ENCODE measurements at places on chromosomes 7 and 10. TPM values are rescaled to one million over a fixed set of nuclear protein-coding genes. Genes with fewer than 3 reads are reported as not detected.
A peak's percentile ranks its signal among the peaks of the same experiment; 100 is the strongest.

- no peaks in the 10 kb centered on the region for H3K36me3 ChIP-seq
- no peak for DNase-seq
- H3K27ac ChIP-seq = peak overlapping the region; percentile 6
Observed at GRCh38 chr10:101691081-101691480, 3.9 kb downstream of the FBXW4 start.

Gene TCERG1L
- not detected for total RNA-seq

GRCh38 chr10:61439058-61439609, 14.0 kb downstream of the TMEM26 start:
- no peaks in the 10 kb centered on the region for H3K36me3 ChIP-seq
- H3K4me1 ChIP-seq = peaks cover 14% of the 10 kb centered on the region
- DNase-seq = no peak

GRCh38 chr10:72034040-72034499, 54.3 kb downstream of the SPOCK2 start:
- H3K27me3 ChIP-seq = no peaks in the 10 kb centered on the region
- no peaks in the 10 kb centered on the region for H3K4me1 ChIP-seq
- no peak for DNase-seq
- no peak overlapping the region for H3K4me3 ChIP-seq
- H3K36me3 ChIP-seq = no peaks in the 10 kb centered on the region

DNA sequence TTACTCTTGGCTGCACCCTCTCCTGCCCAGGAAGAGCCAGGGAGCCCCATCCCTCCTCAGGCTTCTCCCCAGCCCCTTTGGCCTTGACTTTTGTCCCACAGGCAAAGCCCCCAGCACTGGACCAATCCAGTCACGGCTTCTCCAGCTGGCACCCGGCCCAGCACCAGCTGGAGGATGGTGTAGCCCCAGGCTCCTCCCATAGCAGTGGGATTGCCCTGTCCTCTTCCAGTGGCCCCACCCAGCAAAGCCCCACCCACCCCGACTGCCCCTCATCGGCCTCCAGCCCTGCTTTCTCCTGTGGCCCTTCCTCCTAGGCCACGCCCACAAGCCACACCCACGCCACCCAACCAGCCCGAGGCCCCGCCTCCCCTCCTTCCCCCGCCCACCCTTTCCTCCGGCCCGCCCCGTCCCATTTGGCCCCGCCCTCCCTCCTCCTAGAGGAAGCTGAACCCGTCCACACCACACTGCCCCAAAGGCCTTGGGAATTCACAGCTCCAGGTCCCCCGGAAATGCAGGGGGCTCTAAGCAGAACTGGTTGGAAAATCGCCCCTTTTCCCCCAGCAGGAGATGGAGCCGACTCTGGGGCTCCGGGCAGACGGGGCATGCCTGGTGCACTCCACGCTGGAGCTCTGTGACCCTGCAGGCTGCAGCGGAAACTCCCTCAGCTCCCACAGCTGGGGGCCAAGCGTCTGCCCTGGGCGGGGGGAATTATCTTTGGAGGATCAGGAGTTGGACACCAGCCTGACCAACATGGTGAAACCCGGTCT, 25.2 kb downstream of the GET4 start:
- no peak overlapping the region for H3K4me3 ChIP-seq
- DNase-seq = peak; percentile 90
- H3K27ac ChIP-seq = no peak overlapping the region

DNA sequence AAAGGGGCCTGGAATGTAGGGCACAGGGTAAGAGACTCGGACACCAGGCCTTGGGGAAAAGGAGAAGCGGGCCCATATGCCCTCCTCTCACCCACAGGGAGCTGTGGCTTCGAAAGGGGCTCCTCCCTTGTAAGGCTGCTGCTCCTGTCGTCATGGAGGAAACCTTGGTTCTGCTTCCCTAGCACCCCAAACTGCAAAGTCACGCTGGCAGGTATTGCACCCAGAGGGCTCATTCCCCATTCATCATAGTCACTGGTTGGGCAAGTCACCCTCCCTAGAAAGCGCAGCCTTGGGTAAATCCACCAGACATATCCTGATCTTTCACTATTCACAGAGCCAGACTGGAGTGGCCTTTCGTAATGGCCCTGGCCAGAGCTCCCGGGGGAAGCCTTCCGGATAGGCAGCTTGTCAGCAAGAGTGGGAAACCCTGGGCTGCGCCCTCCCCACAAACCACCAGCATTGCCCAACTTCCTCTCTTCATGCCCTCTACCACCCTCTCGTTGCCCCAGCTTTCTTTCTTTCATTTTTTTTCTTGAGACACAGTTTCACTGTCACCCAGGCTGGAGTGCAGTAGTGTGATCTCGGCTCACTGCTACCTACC, 121.0 kb downstream of the HIP1 start:
- DNase-seq = peak; percentile 94
- no peaks in the 10 kb centered on the region for H3K36me3 ChIP-seq
- H3K4me1 ChIP-seq = peaks cover 29% of the 10 kb centered on the region
- no peaks in the 10 kb centered on the region for H3K27me3 ChIP-seq
- peak overlapping the region; percentile 80 for H3K27ac ChIP-seq

GRCh38 chr10:131896403-131896802, 4.4 kb upstream of the PPP2R2D start:
- H3K4me1 ChIP-seq = peaks cover 5% of the 10 kb centered on the region
- H3K36me3 ChIP-seq = no peaks in the 10 kb centered on the region
- DNase-seq = no peak
- no peak overlapping the region for H3K4me3 ChIP-seq
- peaks cover 13% of the 10 kb centered on the region for H3K27me3 ChIP-seq

GRCh38 chr10:44261710-44262455, 123.0 kb downstream of the CXCL12 start:
- no peaks in the 10 kb centered on the region for H3K27me3 ChIP-seq
- no peak for DNase-seq
- no peak overlapping the region for H3K27ac ChIP-seq
- no peak overlapping the region for H3K4me3 ChIP-seq
- no peaks in the 10 kb centered on the region for H3K36me3 ChIP-seq

DNA sequence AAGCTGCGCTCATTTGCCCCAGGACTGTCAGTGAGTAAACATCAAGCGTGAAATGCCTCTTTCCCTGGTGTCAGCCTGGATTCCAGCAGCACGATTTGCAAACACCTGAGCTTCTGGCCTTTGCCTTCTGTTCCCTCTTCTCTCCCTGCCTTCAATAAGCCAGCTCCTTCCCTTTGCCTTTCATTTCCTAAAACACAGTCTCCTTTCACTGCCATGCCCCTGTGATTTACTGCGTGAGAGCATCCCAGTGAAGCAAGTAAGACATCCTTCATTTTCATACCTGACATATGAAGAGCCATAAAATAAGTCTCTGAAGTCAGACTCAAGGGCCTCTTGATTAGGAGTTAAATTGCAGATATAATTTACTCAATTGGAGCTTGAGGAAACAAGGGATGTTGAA, 681.8 kb downstream of the TYW1 start:
- no peaks in the 10 kb centered on the region for H3K36me3 ChIP-seq
- no peak for DNase-seq
- no peaks in the 10 kb centered on the region for H3K27me3 ChIP-seq
- no peak overlapping the region for H3K27ac ChIP-seq
- H3K4me3 ChIP-seq = no peak overlapping the region

Gene BICC1
- 9.2 TPM for total RNA-seq

- DNase-seq = no peak
- no peaks in the 10 kb centered on the region for H3K36me3 ChIP-seq
- H3K4me3 ChIP-seq = no peak overlapping the region
- H3K27me3 ChIP-seq = no peaks in the 10 kb centered on the region
- peaks cover 29% of the 10 kb centered on the region for H3K4me1 ChIP-seq
Observed at GRCh38 chr10:95793401-95794045, 37.6 kb downstream of the ENTPD1 start.

Gene ENTPD1
- total RNA-seq = 64.6 TPM

Gene TNKS2
- 40.5 TPM for total RNA-seq

DNA sequence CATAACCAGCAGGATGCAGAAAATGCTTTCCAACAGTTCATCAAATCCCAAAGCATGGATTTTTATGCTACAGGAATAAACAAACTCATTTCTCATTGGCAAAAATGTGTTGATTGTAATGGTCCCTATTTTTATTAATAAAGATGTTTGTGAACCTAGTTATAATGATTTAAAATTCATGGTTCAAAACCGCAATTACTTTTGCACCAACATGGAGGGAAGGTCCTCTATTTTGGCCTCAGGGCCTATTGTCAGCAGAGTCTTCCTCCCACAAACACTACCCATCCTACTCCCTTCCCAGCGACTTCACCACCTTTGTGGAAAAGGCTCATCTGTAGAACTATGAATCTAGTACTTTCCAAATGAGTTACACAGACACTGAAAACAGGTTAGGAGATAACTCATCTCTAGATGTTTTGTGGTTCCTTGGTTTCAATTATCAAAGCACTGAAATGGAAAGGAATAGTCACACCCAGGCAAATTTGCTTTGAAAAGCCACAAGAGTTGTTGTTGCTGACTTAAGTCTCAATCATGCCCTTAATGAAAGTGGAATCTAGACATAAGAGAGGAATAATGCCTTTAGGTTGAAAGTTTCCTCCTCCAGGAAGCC, 59.4 kb upstream of the FRMD4A start:
- no peaks in the 10 kb centered on the region for H3K4me1 ChIP-seq
- no peaks in the 10 kb centered on the region for H3K36me3 ChIP-seq
- no peak overlapping the region for H3K27ac ChIP-seq

- no peaks in the 10 kb centered on the region for H3K27me3 ChIP-seq
- no peak overlapping the region for H3K27ac ChIP-seq
- no peaks in the 10 kb centered on the region for H3K4me1 ChIP-seq
- no peak for DNase-seq
- H3K4me3 ChIP-seq = no peak overlapping the region
Observed at GRCh38 chr10:7188456-7189050, 222.3 kb downstream of the SFMBT2 start.

DNA sequence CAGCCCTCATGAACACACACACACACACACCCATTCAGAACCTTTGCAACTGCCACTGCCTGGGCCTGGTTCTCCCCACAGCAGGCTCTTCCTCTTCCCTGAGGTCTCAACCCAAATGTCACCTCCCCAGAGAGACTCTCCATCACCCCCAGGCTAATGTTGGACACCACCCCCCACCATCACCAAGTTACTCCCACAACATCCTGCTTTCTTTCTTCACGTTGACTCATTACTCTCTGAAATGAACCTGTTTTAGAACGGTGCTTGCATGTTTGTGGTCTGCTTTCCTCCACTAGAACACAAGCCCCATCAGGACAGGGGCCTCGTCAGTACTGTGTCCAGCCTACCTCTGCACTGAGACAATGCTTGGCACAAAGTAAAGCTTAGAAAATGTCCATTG, 16.0 kb downstream of the AFAP1L2 start:
- no peak for DNase-seq
- no peak overlapping the region for H3K4me3 ChIP-seq
- H3K27me3 ChIP-seq = no peaks in the 10 kb centered on the region
- peaks cover 6% of the 10 kb centered on the region for H3K4me1 ChIP-seq

DNA sequence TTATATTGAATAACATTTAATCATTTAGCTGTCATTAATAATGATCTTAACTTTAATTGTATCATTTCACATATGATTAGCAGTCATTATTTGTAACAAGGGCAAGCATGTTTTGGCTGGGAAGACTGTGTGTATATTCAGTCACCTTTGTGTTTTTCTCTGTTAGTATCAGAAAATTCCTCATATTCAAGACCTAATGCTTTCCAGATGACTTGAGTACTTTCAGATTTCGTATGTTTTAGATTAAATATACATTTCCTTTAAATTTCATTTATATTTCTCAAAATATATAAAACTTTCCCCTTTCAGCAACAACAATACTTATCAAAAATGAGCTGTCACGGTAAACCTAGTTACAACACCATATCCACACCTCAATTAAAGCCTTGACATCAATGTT, 6.3 kb upstream of the CACNA2D1 start:
- H3K27ac ChIP-seq = no peak overlapping the region
- H3K27me3 ChIP-seq = peaks cover 4% of the 10 kb centered on the region
- H3K4me1 ChIP-seq = no peaks in the 10 kb centered on the region
- no peak for DNase-seq
- H3K36me3 ChIP-seq = no peaks in the 10 kb centered on the region

Gene RRP12
- 23.7 TPM for total RNA-seq

- no peak for DNase-seq
- H3K36me3 ChIP-seq = peaks cover 40% of the 10 kb centered on the region
- H3K4me1 ChIP-seq = peaks cover 5% of the 10 kb centered on the region
- no peak overlapping the region for H3K27ac ChIP-seq
- no peaks in the 10 kb centered on the region for H3K27me3 ChIP-seq
- H3K4me3 ChIP-seq = no peak overlapping the region
Observed at GRCh38 chr7:5050676-5051075, 5.0 kb downstream of the RBAK start.

DNA sequence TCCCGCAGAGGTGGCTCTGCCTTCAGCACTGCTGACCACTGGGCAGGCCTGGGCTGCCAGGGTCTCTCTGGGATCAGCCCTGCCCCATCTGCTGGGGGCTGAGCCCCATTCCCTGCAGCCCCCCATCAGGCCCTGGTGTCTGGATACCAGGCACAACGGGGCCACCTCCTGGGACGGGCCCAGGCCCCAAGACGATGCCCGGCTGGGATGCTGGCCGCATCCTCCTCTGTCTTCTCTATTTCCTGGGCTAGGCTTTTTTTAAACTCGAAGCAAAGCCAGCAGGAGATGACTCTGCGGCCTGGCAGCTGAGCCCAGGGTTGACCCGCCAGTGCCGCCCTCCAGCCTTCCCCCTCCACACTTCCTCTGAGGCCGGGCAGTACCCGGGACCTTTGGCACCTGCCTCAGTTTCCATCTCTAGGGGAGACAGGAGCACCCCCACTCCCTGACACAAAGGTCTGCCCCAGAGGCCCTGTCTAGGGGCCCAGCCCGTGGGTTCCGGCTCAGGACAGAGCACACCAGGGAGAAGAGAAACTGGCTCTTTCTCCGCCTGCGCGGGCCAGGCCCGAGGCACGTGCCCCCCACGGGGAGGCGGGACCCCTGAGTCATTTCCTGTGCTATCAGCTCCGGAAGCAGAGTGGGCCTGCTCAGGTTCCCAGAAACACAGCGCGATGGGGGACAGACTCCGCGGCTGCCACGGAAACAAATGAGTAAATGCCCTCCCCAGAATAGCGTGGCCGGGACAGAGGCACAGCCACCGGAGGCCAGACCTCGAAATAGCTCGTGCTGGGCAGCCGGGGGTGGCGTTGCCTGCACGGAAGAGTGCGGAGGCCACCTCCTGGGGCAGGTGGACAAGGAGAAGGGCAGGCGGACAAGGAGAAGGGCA, 84.6 kb upstream of the PDGFA start:
- H3K4me1 ChIP-seq = peaks cover 38% of the 10 kb centered on the region
- no peaks in the 10 kb centered on the region for H3K27me3 ChIP-seq
- peak overlapping the region; percentile 38 for H3K4me3 ChIP-seq
- H3K36me3 ChIP-seq = no peaks in the 10 kb centered on the region
- peak overlapping the region; percentile 92 for H3K27ac ChIP-seq

DNA sequence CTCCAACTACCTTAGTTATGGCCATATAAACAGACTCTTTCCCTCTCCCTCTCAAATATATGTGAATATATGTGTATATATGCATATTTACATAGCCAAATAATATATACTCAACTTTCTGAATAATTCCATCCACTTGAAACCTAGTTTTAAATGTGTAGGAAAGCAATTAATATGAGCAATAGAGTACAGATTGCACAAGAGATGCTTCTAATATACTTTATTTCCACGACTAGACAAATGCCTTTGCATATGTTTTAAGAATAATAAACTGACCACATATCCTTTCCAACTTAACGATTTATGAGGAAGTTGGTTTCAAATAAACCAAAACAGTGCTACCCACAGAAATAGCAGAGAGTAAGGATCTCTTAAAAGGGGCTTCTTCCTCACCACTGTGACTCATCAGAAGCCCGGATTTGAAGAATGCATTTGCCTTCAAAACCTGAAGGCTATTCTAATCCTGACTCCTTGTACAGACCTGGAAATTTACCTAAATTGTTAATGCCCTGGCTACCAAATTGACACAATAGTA, 266.3 kb downstream of the AHR start:
- no peak for DNase-seq
- no peaks in the 10 kb centered on the region for H3K4me1 ChIP-seq
- no peaks in the 10 kb centered on the region for H3K36me3 ChIP-seq

Data from upper lobe of right lung (tissue), 1 donor.